ENCODE measurements at places on chromosomes 6 and 20.

DNA sequence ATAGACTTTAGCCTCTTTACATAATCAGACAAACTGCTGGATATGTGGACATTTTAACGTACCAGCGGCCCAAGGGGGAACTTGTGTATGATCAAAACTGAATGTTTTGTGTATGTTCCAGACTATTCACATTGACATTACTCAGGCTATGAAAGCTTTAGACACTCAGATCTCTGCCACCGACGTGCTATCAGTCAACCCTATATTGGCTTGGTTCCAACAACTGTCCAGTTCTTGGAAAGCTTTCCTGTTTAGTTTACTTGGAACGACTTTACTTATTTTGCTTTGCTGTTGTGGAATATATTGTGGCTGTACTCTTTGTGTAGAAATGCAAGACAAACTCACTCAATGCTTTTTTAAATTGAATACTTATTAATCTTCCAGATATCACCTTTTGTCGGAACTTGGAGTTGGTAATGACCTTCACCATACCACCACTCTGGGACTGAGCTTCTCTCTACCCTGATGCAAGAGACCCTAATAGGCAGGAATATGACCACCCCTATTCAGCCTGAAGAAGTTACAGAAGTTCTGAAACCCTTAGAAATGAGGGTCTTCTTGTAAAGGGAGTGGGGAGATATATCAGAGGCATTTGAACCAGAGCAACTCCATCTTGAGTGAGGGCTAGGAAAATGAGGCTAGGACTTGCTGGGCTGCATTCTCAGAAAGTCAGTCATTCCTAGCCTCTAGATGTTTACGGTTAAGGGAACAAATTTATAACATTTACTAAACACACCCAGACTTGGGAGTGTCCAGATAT, 49.0 kb upstream of the PAX1 start:
- no peak for DNase-seq

DNA sequence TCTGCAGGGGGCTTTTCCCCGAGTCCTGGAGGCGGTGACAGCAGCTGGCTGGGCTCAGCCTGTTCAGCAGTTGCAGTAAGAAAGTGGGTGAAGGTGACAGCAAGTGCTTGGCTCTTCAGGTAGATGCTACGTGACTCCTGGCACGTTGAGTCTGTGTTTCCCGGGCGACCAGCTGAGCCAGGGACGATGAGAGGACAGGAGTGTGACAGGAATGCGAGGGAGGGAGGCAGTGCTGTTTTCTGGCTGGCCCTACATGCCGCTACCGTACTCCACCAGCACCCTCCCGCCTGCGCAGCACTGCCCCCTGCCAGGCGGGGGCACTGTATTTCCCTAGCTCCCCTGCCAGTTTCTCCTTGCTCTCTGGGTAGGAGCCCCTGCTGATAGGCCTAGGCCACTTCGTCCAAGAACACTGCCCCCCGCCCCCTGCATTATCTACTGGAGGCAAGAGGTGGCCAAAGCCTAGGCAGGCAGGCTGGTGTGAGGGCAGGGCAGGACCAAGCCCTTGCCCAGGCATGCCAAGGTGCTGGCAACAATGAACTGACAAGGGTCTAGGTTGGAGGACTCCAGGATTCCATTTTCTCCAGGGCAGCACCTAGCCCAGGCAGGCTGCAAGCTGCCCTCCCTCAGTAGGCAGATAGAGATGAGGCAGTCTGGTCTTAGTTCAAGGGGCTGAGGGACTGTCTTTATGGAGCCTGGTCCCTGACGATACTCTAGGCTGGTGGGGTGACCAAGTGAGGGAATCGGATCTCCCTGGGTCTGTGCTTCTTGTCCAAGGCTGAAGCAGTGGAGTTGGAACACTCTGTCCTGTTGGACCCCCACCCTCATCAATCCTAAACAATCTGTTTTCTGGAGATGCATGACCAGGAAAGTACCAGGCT, 19.2 kb downstream of the MRPS18A start:
- DNase-seq = peak; percentile 71

DNA sequence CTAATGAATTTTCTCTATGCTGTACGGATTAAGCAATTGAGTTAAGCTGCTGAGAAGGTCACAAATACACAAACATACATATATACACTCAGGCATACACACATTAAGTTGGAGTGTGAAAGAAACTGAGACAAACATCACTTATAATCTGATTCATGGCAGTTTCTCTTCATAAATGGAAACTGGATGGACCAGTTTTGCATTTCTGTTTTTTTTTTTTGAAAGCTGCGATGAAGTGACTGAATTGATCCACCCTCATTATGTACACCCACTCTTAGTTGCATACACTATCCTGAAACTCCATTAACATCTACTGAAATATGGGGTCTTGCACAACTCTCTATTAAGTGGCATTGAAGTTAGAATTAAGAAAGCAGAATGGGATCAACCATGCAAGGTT, 32.9 kb upstream of the TENT5A start:
- no peak for DNase-seq

GRCh38 chr6:3128356-3129108, 10.0 kb downstream of the BPHL start:
- no peak for DNase-seq

GRCh38 chr6:91161246-91161645, 574.4 kb upstream of the MAP3K7 start:
- no peak for DNase-seq

DNA sequence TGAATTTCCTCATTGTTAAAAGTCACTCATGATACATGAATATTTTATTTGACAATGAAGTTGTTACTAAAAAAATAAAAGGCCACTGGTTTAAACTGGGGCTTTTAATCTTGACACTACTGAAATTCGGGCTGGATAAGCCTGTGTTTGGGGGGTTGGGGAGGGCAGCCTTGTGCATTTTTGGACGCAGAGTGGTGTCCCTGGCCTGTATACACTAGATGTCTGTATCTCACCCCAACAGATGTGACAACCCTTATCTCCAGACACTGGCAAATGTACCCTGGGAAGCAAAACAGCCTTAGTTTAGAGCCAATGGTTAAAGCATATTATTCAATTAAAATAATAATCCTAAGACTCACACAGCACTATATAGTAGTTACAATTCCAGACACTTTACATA, 24.8 kb downstream of the MAN1A1 start:
- no peak for DNase-seq

GRCh38 chr20:40997116-40997515, 31.5 kb upstream of the TOP1 start:
- no peak for DNase-seq

GRCh38 chr6:12119085-12119588, 107.0 kb downstream of the HIVEP1 start:
- no peak for DNase-seq

- DNase-seq = no peak
Measured at GRCh38 chr6:7180751-7181150, 73.0 kb downstream of the RREB1 start.

DNA sequence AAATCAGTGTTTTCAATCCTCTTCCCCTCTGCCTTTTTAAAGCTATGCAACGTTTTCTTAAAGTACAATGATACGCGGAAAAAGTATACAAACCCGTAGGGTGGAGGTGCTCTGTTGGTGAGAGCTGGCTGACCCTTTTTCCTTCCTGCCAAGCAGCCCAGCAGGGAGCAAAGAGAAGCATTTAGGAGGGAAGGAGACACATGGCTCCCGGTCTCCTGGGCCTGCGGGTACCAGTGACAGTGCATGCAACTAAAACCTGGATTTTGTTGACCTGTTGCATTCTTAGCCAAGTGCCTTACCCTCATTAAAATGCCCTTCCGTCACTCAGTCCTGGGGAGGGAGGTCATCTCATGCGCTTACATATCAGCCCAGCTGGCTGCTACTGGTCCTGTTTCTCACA, 87.2 kb downstream of the SLX4IP start:
- no peak for DNase-seq

DNA sequence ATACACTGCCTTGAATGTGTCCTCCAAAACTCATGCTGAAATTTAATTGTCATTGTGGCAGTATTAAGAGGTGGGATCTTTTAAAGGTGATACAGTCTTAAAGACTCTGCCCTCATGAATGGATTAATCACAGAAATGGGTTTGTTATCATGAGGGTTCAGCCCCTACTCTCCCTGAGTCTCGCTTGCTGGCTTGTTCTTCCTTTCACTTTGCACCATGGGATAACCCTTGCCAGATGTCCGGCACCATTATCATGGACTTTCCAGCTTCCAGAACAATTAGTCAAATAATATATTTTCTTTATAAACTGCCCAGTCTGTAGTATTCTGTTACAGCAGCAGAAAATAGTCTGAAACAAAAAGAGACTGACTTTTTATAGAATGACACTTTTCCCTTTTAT, 67.9 kb upstream of the TENT5A start:
- DNase-seq = no peak

Data from SK-N-DZ (cell line).